ENCODE measurements at places on chromosomes 7 and 10.

DNA sequence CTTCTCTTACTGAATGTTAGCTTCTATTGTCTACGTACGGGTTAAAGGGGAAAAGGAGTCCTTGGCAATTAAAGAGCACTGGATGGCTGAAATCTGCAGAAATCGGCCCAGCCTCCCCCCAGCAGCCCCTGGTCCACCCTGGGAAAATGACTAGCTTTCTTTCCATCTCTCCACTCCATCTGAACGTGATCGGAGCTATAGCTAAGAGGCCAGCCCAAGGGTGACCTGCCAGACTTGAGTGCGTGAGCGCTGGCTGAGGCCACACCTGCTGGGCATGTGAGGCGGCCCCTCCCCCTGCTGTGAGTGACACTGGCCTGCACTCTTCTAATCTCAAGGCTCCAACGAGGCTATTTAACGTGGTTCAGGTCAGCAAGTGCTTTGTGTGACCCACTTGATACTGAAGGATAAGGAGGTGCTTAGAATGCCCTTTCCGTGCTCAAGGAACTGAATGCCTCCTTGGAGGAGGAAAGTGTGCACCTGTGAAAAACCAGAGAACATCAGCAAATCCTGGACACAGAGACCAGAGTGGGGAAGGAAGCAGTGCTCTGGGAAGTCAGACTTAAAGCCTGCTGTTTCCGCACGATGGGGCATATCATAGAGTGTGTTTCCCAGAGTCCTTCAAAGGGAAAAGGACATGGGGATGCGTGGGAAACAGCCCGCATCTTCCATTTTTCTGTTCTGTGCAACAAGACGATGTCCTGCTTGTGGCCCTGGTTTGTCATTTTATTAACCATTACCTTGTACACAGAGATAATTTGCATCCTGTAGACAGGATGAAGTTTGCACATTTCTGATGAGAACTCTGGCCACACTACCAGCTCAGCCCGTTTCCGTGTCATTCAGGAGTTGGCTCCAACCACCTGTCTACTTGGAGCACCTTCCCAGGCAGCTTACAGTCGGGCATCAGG, 12.5 kb upstream of the MNX1 start:
- DNase-seq: no peak

- DNase-seq: peak; percentile 93
Measured at GRCh38 chr10:11684717-11685645, 57.2 kb upstream of the ECHDC3 start.

DNA sequence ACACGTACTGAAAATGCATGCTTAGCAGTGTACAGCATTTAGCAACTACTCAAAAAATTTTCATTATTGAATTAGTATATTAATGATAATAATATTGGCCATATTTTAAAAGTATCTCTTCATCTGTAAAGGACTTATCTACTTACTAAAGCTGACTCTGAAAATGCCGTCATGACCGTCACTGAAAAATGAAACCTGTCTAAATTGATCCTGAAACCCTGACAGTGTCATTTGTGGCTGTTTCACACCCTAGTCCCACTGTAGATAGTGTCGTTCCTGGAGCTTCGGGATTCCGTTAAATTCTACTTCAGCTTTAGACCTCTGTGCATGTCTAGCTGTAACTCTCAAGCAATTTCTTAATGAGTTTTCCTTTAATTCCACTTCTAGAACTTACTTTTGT, 35.8 kb upstream of the EZH2 start:
- DNase-seq: no peak

- no peak for DNase-seq
Measured at GRCh38 chr10:12299222-12299965, 50.0 kb upstream of the CAMK1D start.

GRCh38 chr7:94632338-94633013, 23.5 kb downstream of the SGCE start:
- peak; percentile 87 for DNase-seq

- DNase-seq: peak; percentile 37
Measured at GRCh38 chr10:45602082-45602730, 70.4 kb downstream of the ZFAND4 start.

DNA sequence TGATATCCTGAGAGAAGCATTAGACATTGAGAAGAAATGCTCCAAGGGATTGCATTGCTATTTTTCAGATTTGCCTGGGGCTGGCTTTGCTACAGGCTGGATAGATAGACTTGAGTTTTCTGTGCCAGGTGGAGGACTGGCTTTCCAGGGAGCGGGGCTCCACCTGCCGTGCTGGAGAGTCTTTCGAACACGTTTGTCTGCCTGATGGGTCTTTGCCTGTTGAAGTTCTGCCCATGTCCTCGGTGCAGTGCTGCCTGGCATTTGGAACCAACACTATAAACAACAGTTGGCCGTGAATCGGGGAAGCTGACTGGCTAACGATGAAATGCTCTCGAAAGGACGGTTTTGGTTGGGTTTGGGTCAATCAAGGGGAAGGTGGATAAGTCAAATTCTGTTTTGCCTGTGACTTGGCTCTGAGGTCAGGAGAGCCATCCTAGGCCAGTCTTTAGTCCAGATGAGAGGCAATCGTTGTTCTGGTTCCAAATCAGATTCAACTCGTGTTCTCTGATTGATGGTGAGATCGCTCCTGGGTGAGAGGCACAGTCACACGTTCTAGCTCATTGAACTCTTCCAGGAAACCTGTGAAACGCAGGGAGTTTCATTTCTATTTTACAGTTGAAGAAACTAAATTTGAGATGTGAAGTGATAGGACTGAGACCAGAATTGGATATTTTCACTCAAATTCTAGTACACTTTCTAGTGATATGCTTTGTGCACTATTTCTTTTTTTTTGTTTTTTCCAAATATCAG, 599.0 kb downstream of the TYW1 start:
- no peak for DNase-seq

DNA sequence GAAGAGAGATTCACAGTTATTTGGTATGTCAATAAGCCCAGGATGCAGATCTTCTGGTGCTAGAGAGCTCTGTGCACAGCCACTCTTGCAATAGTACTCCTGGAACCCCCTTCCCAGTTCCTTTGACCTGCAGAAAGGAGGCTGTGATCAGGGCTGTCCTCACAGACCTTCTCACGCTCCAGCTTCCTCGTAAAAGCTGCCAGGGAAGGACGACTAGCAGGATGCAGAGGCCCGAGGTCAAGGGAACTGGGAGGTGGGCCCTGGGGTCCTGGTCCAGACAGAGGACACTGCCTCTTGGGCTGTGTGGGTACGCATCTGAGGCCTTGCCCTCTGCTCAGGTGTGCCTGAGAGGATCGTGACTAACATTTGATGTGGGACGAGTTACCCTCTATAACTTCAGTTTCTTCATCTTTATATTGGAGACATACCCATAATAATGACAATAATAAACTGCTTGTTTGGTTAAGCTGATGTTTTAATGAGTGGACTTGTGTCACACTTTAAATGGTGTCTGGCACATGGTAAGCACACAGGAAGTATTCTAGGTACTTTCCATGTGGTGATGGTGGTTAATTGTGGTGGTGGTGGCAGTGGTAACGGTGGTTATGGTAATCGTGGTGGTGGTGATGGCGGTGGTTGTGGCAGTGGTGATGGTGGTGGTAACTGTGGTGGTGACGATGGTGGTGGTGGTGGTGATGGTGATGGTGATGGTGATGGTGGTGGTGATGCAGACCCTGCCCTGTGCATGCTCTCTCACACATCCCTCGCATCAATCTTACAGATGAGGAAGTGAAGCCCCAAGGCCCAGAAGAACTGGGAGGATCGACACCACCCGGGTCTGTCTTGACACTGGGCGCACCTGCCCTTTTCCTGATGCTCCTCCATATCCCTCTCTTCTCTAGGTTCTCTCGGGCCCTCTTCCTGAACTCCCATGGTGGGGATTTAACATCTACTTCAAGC, 235.2 kb upstream of the GRB10 start:
- no peak for DNase-seq

DNA sequence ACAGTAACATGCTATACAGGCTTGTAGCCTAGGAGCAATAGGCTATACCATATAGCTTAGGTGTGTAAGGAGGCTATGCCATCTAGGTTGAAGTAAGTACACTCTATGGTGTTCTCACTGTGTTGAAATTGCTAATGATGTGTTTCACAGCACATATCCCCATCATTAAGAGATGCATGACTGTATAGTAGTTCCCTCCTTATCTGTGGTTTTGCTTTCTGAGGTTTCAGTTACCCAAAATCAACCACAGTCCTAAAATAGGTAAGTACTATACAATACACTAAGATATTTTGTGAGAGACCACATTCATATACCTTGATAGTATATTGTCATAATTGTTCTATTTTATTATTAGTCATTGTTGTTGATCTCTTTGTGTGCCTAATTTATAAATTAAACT, 12.7 kb downstream of the FZD1 start:
- DNase-seq: no peak

- no peak for DNase-seq
Measured at GRCh38 chr10:31303212-31303611, 15.8 kb upstream of the ZEB1 start.
